ENCODE measurements at places on chromosomes 5 and 9. TPM values are rescaled to one million over a fixed set of nuclear protein-coding genes. Genes with fewer than 3 reads are reported as not detected.

- peak; percentile 65 for DNase-seq
Measured at GRCh38 chr5:83472508-83473345, 1.2 kb downstream of the VCAN start.

DNA sequence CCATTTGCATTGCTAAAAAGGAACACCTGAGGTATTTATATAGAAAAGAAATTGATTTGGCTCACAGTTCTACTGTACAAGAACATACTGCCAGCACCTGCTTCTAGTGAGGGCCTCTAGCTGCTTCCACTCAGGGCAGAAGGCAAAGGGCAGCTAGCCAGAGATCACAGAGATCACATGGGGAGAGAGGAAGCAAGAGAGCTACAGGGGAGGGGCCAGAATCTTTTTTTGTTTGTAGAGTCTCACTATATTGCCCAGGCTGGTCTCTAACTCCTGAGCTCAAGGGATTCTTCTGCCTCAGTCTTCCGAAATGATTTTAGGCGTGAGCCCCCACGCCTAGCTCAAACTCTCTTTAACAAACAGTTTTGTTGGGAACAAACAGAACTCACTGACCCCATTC is 6.1 kb downstream of the SLCO4C1 start:
- no peak for DNase-seq

- DNase-seq, result peak; percentile 32
Measured at GRCh38 chr5:104297076-104297475, 734.5 kb upstream of the NUDT12 start.

- no peak for DNase-seq
Measured at GRCh38 chr9:98887918-98888510, 55.7 kb upstream of the COL15A1 start.

GRCh38 chr9:104700306-104700705 is 6.0 kb downstream of the OR13D1 start:
- DNase-seq, result no peak

- DNase-seq, result no peak
Measured at GRCh38 chr5:6236858-6237481, 141.4 kb downstream of the MED10 start.

DNA sequence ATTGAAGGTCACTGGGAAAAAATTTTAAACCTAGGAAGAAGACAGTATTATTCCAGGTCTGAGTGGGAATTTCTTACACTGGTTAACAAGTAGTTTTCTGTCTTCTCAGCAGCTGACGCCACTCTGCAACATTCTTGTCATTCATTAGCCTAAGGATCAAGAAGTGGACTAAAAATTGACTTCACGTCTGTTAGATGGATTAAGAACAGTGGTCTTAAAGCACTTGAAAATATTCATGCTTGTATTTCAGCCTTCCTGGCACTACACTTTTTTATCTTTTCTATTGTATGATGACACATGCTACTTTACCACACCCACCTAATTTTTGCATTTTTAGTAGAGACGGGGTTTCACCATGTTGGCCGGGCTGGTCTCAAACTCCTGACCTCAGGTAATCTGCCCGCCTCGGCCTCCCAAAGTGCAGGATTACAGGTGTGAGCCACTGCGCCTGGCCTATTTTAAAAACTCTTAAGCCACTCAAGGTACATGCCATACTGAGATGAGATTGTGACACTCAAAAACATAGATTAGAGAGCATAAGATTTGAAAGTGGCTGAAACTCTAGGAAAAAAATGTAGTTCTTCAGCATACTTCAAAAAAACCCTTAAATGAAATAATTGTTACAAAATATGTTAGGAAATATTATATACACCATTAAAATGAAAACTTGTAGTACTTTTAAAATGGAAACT is 8.4 kb downstream of the MATR3 start:
- DNase-seq, result no peak

DNA sequence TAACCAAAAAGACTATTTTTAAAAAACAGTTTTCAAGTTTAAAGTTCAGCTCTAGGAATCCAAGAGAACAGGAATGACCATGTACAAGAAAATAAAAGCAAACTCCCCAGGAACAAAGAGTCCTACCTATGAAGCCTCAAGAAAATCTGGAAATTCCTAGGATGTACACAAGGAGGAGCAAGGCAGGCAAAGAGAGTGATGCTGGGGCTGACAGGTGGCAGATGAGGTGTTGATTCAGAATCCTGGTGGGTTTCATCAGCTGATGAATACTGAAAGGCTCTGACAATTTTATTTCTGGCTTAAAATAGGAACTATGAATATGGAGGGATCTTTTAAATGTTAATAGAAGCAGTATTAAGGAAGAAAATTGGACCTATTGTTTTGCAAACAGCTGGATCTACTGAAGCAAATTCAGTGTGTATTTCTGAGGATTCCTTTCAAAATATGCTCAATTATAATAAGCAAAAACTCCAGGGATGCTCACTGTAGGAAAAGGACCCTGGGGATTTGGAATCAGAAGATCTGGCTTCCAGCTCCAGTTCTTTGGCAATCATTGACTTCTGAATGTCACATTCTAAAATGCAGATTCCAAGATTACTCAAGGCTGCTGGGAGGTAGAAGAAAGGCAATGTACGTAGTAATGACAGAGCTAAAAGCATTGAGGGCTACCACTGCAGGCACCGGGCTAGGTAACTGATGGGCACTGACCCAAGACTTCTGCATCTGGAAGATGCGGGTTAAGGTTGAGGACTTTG is 28.0 kb upstream of the SH3RF2 start:
- DNase-seq, result no peak

DNA sequence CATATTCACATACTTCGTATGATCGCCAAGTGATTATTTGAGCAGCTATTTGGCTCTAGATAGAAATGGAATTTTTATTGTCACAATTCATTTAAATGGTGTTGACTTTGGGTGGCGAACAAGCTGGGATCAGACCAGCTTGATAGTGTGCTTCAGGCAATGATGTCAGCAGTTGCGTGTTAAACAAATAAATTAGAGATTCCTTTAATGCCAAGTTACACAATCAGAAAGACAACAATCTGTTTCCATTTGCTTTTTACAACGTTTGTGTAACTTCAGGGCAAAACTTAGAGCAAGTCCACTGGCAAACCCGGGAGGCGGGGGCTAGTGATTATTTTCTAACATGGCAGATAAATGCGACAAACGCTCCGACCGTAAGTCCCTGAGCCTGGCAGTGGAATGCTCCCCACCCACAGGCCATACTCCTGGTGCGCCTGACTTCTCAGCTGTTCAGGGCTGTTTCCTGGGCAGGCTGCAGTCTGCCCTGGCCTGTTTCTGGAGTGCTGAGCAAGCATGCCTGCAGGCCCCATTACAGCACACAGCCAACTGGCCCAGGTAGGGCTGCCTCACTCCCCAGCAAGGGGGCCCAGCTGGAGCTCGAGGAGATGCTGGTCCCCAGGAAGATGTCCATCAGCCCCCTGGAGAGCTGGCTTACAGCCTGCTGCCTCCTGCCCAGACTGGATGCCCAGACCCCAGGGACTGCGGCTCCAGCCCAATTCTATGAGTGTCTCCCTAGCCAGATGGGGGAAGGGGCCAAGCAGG is 88.7 kb downstream of the BASP1 start:
- DNase-seq, result peak; percentile 59

RANBP17 gene
- total RNA-seq, result 4.6 TPM

COL15A1 gene
- total RNA-seq, result 3.4 TPM

ITGA1 gene
- total RNA-seq, result 14.8 TPM

Data from LHCN-M2 (cell line).